ENCODE measurements at places on chromosomes 16 and 17.

GRCh38 chr17:17275971-17276370, 5.1 kb downstream of the COPS3 start:
- no peak for DNase-seq

DNA sequence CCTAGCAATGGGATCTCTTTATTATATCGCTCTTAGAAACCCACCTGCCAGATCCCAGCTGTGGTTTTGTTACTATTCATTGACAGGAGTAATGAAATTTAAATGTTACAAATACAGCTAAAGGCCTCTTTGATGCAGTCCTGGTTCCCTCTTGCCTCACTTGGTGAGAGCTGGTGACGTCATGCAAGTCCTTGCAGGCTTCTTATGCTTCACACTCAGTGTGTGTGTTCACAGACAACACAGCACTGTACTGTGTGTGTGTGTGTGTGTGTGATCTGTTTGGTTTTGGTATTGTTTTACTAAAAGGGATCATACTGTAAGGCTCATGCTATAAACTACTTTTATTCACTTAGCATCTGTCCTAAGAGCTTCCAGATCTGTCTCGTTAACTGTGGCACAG, 75.0 kb downstream of the USP22 start:
- DNase-seq = no peak

GRCh38 chr16:56667581-56668571, at the start of gene MT1G:
Gene MT1G (minus strand): TSS chr16:56668065. CDS start chr16:56667993, 72 bp downstream.
- no peak for DNase-seq

GRCh38 chr17:17808706-17809432, 27.9 kb downstream of the SREBF1 start:
- DNase-seq = no peak

- DNase-seq = no peak
Measured at GRCh38 chr17:62576382-62576781, 51.1 kb upstream of the MRC2 start.

DNA sequence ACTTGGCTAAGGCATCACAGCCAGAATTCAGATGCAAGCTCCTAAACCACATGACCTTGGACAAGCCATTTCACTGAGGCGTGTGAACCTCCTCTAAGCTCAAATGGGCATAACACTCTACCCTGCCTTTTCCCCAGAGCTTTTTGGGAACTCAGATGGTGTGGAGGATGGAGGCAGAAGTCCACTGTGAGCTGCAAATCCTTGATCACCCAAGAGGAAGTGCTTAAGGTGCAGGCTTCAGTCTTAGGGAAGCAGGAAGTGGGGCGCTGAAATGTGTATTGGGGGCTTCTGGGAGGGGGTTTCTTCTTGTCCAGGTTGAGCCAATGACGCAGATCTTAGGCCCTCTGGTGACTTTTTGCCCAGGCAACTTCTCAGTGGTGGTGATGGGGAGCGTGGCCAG, 12.9 kb downstream of the CIITA start:
- no peak for DNase-seq

DNA sequence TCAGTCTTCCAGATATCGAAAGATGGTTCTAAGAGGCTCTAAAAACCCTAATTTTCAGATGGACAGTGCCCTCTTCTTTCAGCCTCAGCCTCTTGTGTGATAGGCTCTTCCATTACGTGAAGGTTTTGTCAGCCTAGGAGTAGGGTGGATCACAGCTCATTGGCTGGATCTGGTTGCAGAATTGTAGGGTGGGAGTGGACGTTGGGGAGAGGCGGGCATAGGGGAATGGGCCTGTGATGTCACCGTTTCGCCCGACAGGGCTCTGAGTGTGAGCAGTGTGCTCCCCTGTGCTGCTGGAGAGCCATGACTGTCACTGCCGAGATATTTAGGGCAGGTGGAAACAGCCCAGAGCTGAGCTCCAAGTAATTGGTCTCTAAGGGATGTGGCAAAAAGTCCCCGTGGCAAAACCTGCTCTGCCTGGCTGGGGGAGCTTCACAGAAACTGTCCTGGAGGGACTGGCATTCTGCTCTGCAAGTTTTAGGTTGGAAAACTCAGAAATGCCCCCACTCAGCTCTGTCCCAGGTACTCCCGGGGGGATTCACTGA, 6.2 kb upstream of the WFIKKN1 start:
- no peak for DNase-seq

DNA sequence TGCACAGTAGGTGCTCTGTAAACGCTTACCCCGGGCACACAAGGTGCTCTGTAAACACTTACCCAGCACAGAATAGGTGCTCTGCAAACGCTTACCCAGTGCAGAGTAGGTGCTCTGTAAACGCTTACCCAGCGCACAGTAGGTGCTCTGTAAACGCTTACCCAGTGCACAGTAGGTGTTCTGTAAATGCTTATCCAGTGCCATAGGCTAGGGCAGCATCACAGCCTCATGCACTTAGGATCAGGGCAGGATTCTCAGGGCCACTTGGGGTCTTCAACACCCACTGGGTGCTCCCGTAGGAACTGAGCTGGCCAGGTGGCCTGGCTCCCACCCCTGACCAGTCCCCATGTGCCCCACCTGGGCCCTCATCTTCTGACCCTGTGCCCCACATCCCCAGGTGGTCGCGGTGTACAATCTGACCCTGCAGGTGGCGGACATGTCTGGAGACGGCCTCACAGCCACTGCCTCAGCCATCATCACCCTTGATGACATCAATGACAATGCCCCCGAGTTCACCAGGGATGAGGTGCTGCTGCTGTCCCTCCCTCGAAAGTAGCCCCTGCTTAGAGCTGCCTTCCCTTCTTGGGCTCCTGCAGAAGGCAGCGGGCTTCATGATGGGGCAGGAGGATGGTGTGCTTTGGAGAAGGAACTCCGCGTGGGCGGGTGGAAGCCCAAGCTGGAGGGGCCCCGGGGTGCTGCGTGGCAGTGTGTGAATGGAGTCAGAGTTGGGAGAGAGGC, 13.1 kb downstream of the SLC22A31 start:
- DNase-seq = no peak

DNA sequence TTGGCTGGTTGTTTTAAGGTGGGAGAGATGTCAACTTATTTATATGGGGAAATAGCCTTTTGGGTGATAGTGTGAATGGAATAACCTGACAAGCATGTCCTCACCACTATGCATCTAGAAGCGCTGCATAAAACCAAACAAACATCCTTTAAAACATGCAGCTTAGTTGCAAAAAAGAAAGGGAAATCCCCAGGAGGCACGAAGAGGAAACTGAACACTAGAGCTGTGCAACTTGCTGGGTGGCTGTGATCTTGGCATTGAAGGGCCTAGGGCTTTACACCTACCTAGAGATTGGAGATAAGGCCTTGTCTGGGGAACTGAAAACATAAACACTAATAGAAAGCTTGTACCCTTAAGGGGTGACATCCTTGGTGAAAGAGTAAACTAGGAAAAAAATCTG, 7.3 kb downstream of the C16orf54 start:
- DNase-seq = no peak

GRCh38 chr17:74280093-74280513, 6.1 kb downstream of the DNAI2 start:
- no peak for DNase-seq

GRCh38 chr16:87740909-87741424, 24.8 kb downstream of the KLHDC4 start:
- DNase-seq = no peak

DNA sequence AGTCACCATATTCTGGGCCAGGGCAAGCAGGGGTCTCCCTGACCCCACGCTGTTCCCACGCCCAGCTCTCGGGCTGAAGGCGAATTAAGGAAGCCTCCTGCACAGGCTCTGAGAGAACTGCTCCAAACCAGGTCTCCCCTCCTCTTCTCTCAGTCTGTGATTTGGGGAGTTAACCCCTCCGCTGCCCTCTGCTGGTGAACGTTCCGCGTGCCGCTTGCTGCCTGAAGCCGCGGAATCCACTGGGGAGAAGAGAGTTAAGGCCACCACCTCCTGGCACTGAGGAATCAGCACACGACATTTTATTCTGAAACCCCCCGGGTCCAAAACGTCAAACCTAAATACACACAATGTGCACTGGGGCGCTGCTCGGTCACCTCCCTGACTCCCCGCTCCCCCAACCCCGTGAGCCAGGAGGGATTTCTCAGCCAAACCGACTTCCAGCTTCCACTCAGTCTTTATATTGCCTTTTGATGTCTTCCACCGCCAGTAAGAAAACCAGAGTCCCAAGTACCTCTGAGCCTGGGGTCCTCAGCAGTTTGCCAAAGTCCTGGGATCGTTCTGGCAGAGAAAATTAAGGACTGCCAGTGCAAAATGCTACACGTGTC, 54.4 kb upstream of the RCVRN start:
- no peak for DNase-seq

- no peak for DNase-seq
Measured at GRCh38 chr16:50313596-50314478, 47.5 kb downstream of the ADCY7 start.

- DNase-seq = no peak
Measured at GRCh38 chr17:76304226-76305134, 3.6 kb downstream of the QRICH2 start.

DNA sequence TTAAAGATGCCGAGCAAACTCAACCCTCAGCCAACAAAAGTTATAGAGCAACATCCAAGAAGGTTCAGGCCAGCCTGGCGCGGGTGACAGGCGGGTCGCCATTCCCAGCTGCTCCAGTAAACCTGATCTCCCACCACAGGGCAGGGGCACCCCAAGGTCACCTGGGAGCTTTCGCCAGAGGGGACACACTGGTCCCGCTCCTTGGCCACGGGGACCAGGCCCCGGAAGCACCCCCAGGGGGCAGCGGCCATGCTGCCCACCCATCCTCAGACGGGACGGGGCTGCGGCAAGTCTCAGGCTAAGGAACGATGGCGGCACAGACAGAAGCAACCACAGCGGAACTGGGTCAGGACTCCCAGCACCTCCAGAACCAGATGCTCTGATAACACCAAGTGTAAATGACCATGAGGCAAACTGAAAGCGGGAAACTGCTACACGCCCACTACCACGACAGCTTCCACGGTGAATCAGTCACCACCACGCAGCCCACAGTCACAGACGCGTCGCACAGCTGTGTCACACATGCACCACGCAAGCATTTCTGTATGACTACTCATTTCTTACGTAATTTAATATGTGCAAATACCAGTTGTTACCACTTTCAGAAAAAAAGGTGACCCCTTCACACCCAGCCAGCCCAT, 14.1 kb upstream of the CCDC154 start:
- no peak for DNase-seq

DNA sequence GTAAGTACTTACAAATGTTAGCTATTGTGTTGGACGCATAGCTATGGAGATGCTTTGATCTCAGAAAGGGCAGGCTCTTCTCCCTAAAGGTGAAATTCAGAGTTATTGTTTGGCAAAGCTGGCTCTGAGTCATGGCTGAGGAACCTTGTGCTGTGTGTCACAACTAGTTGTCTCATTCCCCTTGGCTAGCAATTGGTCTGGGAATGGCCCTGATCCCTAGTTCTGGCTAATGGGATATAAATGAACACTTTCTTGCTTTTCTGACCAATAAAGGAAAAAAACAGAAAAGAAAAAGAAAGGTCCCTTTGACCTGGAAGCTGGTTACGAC, 210.6 kb downstream of the MAP2K4 start:
- no peak for DNase-seq

- DNase-seq = no peak
Measured at GRCh38 chr16:57623251-57624043, 5.0 kb upstream of the ADGRG1 start.

- DNase-seq = no peak
Measured at GRCh38 chr16:87754535-87754934, 11.3 kb downstream of the KLHDC4 start.

- no peak for DNase-seq
Measured at GRCh38 chr17:6386041-6386630, 48.8 kb downstream of the AIPL1 start.

GRCh38 chr17:63804328-63804727, 22.9 kb upstream of the PSMC5 start:
- DNase-seq = no peak

DNA sequence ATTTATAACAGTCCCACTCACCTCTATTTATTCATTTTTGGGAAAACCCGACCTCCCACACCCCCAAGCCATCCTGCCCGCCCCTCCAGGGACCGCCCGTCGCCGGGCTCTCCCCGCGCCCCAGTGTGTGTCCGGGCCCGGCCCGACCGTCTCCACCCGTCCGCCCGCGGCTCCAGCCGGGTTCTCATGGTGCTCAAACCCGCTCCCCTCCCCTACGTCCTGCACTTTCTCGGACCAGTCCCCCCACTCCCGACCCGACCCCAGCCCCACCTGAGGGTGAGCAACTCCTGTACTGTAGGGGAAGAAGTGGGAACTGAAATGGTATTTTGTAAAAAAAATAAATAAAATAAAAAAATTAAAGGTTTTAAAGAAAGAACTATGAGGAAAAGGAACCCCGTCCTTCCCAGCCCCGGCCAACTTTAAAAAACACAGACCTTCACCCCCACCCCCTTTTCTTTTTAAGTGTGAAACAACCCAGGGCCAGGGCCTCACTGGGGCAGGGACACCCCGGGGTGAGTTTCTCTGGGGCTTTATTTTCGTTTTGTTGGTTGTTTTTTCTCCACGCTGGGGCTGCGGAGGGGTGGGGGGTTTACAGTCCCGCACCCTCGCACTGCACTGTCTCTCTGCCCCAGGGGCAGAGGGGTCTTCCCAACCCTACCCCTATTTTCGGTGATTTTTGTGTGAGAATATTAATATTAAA, 638 bp upstream of the TMEM88 start:
- no peak for DNase-seq

DNA sequence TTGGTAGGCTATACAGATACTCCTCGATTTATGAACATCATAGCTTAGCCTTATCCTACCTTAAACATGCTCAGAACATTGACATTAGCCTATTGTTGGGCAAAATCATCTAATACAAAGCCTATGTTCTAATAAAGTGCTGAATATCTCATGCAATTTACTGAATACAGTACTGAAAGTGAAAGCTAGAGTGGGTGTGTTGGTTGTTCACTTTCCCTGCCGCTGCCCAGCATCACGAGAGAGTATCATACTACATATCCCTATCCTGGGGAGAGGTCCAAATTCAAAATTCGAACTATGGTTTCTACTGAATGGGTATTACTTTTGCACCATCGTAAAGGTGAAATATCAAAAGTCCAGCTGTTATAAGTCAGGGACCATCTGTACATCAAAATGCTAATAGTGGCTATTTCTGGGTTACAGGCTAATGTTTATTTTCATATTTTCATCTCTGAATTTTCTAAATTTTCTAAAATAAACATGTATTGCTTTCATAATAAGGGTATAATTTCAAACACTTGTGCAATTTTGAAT, 54.5 kb downstream of the NACA2 start:
- DNase-seq = no peak

- DNase-seq = no peak
Measured at GRCh38 chr17:57518587-57519581, 226.2 kb downstream of the CCDC182 start.

DNA sequence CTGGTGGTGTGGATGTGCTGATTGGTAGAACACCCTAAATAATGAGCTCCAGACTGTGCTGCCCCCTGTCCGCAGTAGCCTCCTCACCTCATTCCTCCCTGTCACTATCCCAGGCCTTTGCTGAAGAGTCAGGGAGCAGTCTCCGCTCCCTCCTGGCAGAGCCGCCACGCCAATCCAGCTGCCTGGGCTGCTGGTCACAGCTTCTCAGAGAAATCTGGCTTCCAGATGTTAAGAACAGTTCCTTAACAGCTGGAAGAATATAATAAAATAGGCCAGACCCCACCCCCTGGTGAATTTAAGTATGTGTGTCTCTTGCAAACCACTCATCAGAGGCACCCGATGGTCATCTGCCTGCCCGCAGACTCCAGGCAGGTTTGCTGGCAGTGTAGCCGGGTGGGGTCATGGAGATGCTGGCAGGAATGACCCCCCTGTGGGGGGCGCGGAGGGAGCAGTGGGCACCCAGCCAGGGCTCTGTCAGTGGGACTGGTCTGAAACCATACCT, 161.0 kb downstream of the CCDC182 start:
- no peak for DNase-seq

GRCh38 chr17:54971147-54971546, 2.6 kb downstream of the STXBP4 start:
- DNase-seq = no peak
